Neural progenitor cell (in vitro differentiated cells): ENCODE measurements at places on chromosomes 6 and 20. TPM values are rescaled to one million over a fixed set of nuclear protein-coding genes. Genes with fewer than 3 reads are reported as not detected.

Gene LHFPL5
- not detected in 2 replicates for total RNA-seq

- DNase-seq, result no peak
Measured at GRCh38 chr6:112305795-112306564, 41.1 kb upstream of the RFPL4B start.

GRCh38 chr6:4848382-4849068 is 72.3 kb downstream of the CDYL start:
- DNase-seq, result peak; percentile 64

GRCh38 chr20:59382157-59382725 is 81.8 kb downstream of the EDN3 start:
- no peak for DNase-seq

DNA sequence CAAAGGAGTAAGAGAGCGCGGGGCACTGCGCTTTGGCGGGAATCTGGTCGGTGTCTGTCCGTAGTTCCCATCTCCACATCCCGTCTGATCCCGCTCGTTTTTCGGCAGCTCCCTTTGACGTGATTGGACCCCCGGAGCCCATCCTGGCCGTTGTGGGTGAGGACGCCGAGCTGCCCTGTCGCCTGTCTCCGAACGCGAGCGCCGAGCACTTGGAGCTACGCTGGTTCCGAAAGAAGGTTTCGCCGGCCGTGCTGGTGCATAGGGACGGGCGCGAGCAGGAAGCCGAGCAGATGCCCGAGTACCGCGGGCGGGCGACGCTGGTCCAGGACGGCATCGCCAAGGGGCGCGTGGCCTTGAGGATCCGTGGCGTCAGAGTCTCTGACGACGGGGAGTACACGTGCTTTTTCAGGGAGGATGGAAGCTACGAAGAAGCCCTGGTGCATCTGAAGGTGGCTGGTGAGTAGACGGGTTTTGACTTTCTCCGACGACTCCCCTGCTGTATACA is 1.4 kb downstream of the BTN1A1 start:
- DNase-seq, result peak; percentile 66

DNA sequence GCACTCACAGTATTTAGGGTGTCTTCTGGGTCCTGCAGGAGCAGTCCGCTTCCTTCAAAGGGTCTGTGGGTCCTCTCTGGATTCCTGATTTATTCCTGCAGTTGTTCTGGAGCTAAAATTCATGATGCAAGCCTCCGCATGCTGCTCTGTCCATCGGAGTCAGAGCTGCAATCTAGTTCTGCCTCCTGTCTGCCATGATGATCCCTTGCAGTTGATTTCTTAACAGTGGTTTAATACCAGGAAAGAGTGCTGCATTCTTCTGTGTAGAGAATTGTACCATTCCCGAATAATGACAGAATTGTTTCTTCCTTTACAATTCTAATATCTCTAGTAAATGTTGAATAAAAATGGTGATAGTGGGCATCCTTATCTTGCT is 72.0 kb upstream of the B3GAT2 start:
- DNase-seq, result no peak

DNA sequence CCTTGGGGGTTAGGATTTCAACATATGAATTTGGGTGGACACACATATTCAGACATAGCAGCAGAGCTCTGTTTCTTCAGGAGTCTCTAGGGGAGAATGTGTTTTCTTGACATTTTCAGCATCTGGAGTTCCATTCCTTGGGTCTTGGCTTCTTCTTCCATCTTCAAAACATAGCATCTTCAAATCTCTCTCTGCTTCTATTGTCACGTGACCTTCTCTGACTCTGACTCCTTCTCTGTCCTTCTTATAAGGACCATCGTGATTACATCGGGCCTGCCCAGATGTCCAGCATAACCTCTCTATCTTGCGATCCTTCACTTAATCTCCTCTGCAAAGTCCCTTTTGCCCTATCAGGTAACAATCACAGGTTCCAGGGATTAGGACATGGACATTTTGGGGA is 101.0 kb upstream of the CHD6 start:
- no peak for DNase-seq
